ENCODE measurements at places on chromosomes 5 and 9. TPM values are rescaled to one million over a fixed set of nuclear protein-coding genes. Genes with fewer than 3 reads are reported as not detected.

DNA sequence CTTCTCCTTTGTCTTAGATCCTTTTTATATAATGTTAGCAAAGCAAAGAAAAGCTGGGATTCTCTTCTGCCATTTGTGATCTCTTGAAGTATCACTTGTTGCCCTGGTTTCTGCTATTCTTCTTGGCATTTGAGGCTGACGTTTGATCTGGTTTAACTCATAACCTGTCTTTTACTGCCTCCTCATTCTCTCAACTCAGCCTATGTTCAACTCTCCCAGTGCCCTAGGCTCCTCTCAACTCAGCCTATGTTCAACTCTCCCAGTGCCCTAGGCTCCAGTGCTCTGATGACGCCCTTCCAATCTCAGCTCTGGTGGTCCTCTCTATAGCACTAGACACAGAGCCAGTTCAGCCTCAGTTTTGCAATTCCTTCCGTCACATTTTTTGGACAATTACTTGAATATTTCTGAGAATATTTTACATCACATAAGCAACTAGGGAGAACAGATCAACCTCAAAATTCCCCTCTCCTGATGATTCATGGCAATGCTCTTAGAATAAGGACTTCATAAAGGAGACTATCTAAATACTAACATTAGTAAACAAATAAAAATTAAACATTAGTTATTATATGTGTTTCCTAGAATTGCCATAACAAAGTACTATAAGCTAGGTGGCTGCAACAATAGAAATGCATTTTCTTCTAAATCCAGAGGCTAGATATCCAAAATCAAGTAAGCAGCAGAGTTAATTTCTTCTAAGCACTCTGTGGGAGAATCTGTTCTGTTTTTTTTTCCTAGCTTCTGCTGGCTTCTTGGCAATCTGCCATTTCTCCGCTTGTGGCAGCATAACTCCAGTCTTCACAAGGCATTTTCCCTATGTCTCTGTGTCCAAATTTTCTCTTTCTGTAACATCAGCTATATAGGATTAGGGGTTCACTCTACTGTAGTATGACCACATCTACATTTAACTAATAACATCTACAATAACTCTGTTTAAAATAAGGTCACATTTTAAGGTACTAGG is 662.1 kb upstream of the FTMT start:
- no peak for DNase-seq

DNA sequence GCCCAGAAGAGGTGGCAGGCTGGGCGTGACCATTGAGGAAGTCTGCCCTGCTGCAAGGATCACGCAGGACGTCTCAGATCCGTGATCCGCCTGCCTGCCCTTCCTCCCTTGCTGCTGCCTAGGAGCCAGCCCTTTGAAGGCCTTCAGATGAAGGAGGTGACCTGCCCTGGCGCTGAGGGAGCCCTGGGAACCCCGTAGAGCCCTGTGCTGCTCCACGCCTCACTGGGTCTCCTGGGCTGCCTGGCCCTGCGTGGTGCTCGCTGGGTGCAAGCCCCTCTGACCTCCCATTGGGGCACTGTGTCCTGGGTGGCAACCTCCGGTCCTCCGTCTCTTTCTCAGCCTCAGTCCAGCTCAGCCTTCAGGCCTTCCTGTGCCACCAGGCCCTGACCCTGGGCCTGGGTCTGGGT is 295.3 kb upstream of the IRX4 start:
- no peak for DNase-seq

Gene GPX3
- 318 TPM for polyA plus RNA-seq

DNA sequence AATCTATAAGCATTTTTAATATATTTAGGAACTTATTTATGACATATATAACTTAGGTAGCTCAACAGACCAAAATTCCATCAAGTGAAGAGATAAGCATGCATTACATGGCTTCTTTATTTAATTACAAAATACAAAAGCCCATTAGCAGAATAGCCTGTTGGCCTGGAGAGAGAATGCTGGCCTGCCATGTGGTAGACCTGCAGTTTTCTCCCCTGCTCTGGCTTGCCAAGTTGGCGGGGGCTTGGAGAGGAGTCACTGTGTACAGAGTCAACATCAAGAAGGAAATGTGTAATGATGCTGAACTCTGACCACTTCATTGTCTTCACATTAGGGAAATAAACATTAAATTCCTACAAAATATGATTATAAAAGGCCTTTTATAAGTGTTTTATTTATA is 69.8 kb upstream of the CNTLN start:
- DNase-seq = no peak

Gene SHROOM1
- polyA plus RNA-seq = 13.7 TPM

Gene NUP214
- polyA plus RNA-seq = 8.8 TPM

DNA sequence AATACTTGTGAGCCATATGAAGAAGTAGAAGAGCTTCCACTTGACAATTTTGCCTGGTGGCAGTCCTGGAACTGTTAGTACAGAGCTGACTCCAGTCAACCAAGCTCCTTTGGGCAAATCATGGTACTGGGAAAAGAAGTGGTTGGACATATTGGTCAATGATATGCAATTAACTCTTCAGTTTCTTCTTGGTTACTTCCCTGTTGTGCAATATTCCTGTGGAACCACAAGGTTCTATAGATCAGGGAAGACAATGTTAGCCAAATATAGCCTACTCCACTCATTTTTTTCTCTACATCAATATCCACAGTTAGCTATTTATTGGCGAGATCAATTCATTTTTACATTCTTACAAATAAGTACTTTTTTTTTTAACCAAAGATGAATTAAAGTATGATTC is 14.4 kb upstream of the GDA start:
- DNase-seq = no peak

DNA sequence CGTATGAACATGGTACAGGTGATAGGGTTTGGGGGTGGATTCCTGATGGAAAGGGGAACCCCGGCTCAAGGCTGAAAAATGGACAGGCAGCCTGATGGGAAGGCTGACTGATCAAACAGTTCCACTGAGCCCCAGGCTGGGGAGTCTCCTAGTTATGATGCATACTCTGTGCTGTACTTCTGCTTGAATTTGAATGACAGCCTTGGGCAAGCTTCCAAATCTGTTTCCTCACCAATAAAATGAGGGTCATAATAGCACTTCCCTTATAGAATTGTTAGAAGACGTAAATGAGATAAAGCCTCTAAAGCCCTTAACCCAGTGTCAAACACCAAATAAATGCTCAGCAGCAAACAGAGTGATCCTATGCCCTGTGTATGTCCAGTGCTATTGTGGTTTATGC is 478.5 kb upstream of the DMAC1 start:
- no peak for DNase-seq

DNA sequence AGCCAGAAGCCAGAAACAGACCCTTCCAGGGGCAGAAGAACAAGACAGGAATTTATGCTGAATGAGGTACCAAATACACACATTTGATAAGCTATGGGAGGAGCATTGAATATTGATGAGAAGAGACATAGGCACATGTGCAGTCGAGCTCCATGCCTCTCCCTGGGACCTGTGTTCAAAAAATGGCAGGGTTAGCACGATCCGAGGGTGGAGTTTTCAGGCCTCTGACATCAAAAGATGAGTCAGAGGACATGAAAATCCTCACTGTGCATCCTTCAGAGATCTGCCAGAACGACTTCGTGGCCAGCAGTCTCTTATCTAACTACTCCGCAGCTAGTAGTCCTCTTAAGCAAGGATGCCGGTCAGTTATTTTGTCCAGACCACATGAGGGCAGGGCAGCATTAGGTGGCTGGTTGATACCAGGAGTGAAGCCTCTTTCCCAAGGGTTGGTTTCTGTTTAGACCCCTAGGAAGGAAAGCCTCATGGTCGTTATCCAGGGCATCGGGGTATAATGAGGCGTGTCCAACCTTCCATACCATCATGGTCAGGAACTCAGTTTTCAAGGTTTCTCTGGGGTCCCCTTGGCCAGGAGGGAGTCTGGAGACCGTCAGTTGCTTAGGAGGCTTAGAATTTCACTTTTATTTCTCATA is 11.6 kb upstream of the CMBL start:
- no peak for DNase-seq

GRCh38 chr9:77673941-77674791 is 26.0 kb upstream of the GNA14 start:
- DNase-seq = no peak

Gene WNK2
- 0.72 TPM for polyA plus RNA-seq
